ENCODE measurements at places on chromosomes 3 and 15. TPM values are rescaled to one million over a fixed set of nuclear protein-coding genes. Genes with fewer than 3 reads are reported as not detected.

DNA sequence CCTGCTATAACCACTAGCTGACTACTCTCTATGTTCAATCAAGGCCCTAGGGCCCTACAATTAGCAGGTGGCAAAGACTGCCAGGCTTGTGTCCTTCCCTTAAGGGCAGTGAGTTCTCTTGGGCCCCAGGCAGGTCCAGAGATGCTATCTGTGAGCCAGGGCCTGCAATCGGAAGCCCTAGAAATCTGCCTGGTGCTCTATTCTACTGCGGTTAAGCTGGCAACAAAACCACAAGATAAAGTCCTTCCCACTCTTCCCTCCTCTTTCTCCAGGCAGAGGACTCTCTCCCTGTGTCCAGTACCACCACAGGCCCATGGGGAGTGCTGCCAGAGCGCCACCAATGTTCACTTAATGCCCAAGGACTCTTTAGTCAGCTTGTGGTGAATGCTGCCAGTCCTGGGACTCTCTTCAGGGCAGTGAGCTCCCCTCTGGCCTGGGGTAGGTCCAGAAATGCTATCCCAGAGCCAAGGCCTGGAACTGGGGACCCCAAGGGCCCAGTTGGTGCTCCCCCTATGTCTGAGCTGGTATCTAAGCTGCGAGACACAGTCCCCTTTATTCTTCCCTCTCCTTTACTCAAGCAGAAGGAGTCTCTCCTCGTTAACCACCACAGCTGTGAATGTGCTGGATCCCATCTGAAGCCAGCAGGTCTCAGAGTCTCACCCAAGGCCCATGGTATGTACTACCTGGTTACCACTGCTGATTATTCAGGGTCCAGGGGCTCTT, 34.7 kb downstream of the XXYLT1 start:
- H3K4me1 ChIP-seq: no peaks in the 10 kb centered on the region
- DNase-seq: peak; percentile 18

GRCh38 chr3:107062787-107063186, 314.5 kb upstream of the CCDC54 start:
- no peak overlapping the region for H3K27ac ChIP-seq
- H3K36me3 ChIP-seq: no peaks in the 10 kb centered on the region
- peak; percentile 12 for DNase-seq
- H3K4me1 ChIP-seq: peaks cover 19% of the 10 kb centered on the region

The A4GNT gene
- total RNA-seq: not detected

DNA sequence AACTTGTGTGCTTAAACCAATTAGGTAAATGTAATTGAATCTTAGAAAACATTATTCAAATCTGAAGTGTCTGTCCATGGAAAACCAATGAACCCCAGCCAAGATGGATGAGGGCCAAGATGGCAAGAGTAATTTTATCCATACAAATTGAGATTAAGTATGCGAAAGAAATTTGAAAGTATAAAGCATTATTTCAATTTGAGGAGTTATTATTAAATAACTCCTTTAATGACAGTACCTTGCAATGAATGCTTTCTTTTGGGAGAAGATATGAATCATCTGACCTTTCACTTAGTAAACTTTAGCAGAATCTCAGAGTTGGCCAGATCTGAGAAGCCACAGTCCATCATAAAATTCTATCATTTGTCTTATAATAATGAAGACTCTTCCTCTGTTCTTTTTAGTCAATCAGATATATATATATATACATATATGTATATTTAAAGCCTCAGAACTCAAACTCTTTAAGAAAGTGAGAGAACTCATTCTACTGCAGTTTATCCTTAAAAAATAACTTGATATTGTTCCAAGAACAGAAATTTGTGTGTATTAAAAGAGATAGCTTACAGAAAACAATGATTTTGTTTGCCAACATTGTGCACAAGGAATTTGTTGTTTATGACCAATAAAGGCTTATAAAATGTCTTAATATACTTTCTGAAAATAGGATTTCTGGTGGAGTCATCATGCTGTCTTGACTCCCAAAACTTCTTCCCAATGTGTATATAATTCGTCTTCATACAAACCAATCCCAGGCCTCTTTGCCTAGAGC, 434.8 kb upstream of the THBS1 start:
- no peaks in the 10 kb centered on the region for H3K36me3 ChIP-seq
- no peak overlapping the region for H3K27ac ChIP-seq
- H3K4me3 ChIP-seq: no peak overlapping the region
- H3K4me1 ChIP-seq: peaks cover 14% of the 10 kb centered on the region
- DNase-seq: no peak

GRCh38 chr3:141379250-141379966, 11.1 kb downstream of the ZBTB38 start:
- no peak overlapping the region for H3K4me3 ChIP-seq
- H3K27me3 ChIP-seq: no peaks in the 10 kb centered on the region
- no peak for DNase-seq
- H3K27ac ChIP-seq: no peak overlapping the region
- no peaks in the 10 kb centered on the region for H3K4me1 ChIP-seq
- H3K36me3 ChIP-seq: peaks cover 85% of the 10 kb centered on the region

DNA sequence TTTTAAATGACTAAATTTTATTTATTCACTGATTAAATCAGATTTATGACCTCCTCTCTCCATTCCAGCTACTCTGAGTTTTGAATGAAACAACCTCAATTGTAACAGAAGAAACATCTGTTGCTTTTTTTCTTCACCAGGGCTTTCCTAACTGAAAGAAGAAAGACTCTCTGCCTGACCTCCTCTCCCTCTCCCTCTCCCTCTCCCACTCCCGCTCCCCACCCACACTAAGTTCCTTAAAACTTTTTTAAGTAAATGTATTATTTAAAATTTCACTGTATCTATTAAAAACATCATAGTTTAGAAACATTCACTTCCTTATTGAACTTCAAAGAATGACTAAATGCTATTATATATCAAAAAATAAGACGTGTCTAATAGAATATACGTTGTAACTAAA, 122.0 kb downstream of the TFDP2 start:
- no peak overlapping the region for H3K27ac ChIP-seq
- H3K36me3 ChIP-seq: no peaks in the 10 kb centered on the region
- DNase-seq: no peak
- no peaks in the 10 kb centered on the region for H3K4me1 ChIP-seq
- no peaks in the 10 kb centered on the region for H3K27me3 ChIP-seq

GRCh38 chr3:41940393-41940792, 21.5 kb downstream of the ULK4 start:
- H3K4me3 ChIP-seq: no peak overlapping the region
- H3K4me1 ChIP-seq: no peaks in the 10 kb centered on the region
- no peak overlapping the region for H3K27ac ChIP-seq
- no peaks in the 10 kb centered on the region for H3K27me3 ChIP-seq
- DNase-seq: no peak

The CRYBG3 gene
- total RNA-seq: 12.1 TPM

DNA sequence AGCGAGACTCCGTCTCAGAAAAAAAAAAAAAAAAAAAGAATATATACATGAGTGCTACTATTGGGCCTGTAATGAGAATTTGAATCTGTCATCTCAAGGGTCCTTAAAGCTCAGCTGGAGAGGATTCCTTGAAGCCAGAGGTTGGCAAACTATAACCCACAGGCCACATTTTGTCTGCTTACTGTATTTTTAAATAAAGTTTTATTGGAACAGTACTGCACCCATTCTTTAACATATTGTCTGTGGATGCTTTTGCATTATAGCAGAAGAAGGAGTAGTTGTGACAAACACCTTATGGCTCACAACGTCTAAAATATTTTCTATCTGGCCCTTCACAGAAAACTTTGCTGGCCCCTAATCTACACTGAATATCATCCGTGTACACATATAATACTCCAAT, 60.7 kb downstream of the SGO1 start:
- no peak for DNase-seq
- no peak overlapping the region for H3K27ac ChIP-seq
- H3K4me1 ChIP-seq: no peaks in the 10 kb centered on the region
- no peak overlapping the region for H3K4me3 ChIP-seq

The VWA5B2 gene
- total RNA-seq: not detected

The GPR156 gene
- total RNA-seq: 0.34 TPM

The CCDC39 gene
- not detected for total RNA-seq

DNA sequence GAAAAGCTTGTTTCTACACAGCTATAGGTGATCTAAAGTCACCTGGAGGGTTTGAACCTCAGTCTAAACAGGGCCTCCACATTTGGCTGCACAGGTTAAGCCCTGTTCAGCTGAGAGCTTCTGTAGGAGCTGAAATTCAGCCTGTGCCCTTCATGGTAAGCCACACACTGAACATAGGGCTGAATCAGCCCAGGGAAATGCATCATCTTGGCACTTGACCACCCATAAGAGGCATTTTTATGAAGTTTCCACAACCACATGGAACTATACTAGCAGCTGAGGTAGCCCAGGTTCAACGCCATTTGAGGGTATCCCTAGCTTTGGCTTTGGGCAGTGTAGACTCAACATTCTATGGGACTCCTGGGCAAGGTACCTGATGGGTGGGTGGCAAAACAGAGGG, 126.8 kb downstream of the FAM174B start:
- H3K36me3 ChIP-seq: no peaks in the 10 kb centered on the region
- no peak for DNase-seq
- no peak overlapping the region for H3K27ac ChIP-seq
- H3K4me1 ChIP-seq: no peaks in the 10 kb centered on the region

DNA sequence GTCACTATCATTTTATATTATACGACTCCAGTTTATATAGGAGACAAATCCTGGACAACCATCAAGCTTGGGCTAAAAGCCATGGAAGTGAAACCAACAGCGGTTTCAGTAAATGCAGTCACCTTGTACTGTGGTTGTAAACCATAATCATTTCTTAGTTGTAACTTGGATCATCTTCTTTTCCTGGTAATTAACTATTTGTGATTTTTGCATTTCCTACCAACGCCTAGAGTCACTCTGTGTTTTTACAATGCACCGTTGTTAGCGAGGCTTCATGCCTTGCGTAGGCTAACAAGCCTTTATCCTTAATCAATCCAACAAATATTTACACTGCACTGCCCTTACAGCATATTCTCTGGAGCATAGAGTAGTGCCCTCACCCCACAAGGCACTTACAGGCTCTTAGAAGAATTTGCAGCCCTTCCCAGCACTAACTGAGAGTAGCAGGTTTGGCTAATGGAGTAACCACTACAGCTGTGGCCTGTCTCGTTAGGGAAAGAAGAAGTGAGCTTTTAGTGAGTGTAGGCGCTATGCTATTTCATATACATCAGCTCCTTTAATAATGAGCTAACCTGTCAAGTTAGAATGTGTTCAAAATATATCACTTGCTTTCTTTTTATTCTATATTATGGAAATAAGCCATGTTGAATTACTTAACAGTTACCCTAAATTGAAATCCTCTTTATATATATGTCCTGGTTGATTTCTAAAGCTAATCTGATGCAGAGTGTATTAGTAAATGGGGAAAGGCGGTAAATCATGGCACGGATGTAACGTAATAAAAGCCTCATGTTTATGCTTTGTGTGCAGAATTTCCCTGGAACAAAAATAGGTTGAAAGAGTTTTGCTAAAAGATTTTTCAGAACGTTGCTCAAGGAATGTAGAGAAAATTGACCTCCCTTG, 62.8 kb downstream of the ABHD2 start:
- no peak for DNase-seq
- H3K36me3 ChIP-seq: peaks cover 11% of the 10 kb centered on the region
- peaks cover 7% of the 10 kb centered on the region for H3K4me1 ChIP-seq
- no peak overlapping the region for H3K27ac ChIP-seq
- H3K27me3 ChIP-seq: no peaks in the 10 kb centered on the region
- no peak overlapping the region for H3K4me3 ChIP-seq

The OIP5 gene
- 31.1 TPM for total RNA-seq

DNA sequence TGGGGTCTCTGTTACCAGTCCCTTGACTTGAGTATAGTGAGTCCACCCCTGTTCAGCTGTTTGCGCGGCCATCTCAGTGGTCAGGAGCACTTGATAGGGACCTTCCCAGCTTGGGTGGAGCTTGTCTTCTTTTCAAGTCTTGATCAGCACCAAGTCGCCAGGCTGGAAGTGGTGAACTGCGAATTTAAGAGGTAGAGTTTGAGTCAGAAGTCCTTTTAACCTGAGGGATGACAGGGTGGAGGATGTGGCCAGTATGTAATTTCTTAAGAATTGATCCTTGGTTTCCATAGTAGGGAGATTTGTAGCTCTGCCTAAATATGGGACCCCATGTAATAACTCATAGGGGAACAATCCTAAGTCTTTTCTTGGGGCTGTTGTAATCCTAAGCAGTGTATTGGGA, 86.3 kb upstream of the XCR1 start:
- peaks cover 79% of the 10 kb centered on the region for H3K4me1 ChIP-seq
- DNase-seq: no peak
- H3K27ac ChIP-seq: peak overlapping the region; percentile 94
- H3K4me3 ChIP-seq: no peak overlapping the region
- no peaks in the 10 kb centered on the region for H3K36me3 ChIP-seq

The PLS1 gene
- 5.2 TPM for total RNA-seq

The PLSCR4 gene
- total RNA-seq: 7.8 TPM

DNA sequence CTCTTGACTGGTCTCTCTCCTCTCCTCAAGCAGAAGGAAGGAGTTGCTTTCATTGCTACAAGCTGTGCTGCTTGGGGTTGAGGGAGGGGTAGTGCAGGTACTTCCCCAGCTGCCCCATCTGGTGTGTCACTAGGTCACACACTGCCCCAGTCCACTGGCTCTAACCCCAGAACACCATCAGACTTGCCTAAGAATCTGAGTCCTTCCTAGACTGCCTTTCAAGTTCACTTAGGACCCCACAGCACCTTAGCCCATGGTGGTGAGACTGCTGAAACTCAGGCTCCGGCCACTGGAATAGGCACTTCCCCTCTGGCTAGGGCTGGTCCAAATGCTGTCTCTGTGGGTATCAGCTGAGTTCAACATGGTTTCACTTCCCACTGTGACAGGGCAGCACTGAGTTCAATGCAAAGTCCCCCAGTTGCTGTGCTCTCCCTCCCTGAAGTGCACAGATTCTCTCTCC, 279.7 kb upstream of the GOLGA6L4 start:
- H3K4me3 ChIP-seq: no peak overlapping the region
- H3K4me1 ChIP-seq: no peaks in the 10 kb centered on the region
- H3K27me3 ChIP-seq: no peaks in the 10 kb centered on the region

GRCh38 chr3:65776494-65776893, 262.2 kb downstream of the MAGI1 start:
- H3K4me1 ChIP-seq: no peaks in the 10 kb centered on the region
- H3K36me3 ChIP-seq: no peaks in the 10 kb centered on the region
- H3K27me3 ChIP-seq: no peaks in the 10 kb centered on the region
- H3K27ac ChIP-seq: no peak overlapping the region

- no peaks in the 10 kb centered on the region for H3K27me3 ChIP-seq
- peak; percentile 50 for DNase-seq
- no peaks in the 10 kb centered on the region for H3K4me1 ChIP-seq
- no peak overlapping the region for H3K27ac ChIP-seq
- no peaks in the 10 kb centered on the region for H3K36me3 ChIP-seq
Measured at GRCh38 chr15:62549345-62549970, 384.4 kb upstream of the C2CD4B start.

- H3K4me3 ChIP-seq: no peak overlapping the region
- no peaks in the 10 kb centered on the region for H3K27me3 ChIP-seq
- no peaks in the 10 kb centered on the region for H3K4me1 ChIP-seq
- no peak for DNase-seq
- H3K36me3 ChIP-seq: no peaks in the 10 kb centered on the region
Measured at GRCh38 chr3:54663501-54664011, 264.3 kb downstream of the LRTM1 start.

The CCR3 gene
- total RNA-seq: 0.66 TPM
